ENCODE measurements at places on chromosomes 5 and 9.

DNA sequence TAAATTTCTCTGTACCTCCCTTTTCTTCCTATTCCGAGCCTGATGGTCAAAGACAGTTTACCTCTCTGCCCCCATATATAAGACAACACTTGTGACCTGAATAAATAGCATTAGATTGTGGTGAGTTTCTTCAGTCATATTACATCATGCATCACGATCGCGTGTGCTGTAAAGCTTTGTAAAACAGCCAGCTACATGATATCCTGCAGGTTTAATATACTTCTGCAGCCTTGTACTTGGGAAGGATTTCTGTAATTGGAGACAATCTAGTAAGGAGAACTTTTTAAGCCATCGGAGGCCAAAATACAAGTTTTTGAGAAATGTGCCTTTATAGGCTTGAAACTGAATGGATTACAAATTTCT is 711.8 kb upstream of the WWC1 start:
- no peak for DNase-seq

- no peak for DNase-seq
Observed at GRCh38 chr5:60457233-60457632, 242.7 kb downstream of the DEPDC1B start.

- no peak for DNase-seq
Observed at GRCh38 chr5:43802651-43803050, 199.7 kb downstream of the NNT start.

GRCh38 chr5:106880656-106881055 is 790.1 kb downstream of the EFNA5 start:
- no peak for DNase-seq

DNA sequence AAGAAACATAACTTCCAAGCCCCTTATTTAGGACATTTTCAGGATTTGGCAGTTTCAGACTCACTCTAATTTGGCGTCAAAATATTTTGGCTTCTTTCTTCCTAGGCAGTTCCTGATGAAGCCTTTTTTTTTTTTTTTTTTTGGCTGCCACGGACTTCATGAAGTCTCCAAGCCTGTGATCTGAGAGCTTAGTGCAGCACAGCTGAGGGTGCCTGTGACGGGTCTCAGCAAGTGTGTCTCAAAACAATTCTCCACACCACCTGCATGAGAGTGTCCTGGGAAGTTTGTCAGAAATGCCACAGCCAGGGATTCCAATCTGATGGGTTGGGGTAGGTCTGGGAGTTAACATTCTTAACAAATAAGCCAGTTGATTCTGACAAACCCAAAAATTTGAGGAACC is 6.0 kb upstream of the ESM1 start:
- no peak for DNase-seq

- DNase-seq, result peak; percentile 89
Observed at GRCh38 chr9:85741095-85741874, 469 bp downstream of the AGTPBP1 start.

DNA sequence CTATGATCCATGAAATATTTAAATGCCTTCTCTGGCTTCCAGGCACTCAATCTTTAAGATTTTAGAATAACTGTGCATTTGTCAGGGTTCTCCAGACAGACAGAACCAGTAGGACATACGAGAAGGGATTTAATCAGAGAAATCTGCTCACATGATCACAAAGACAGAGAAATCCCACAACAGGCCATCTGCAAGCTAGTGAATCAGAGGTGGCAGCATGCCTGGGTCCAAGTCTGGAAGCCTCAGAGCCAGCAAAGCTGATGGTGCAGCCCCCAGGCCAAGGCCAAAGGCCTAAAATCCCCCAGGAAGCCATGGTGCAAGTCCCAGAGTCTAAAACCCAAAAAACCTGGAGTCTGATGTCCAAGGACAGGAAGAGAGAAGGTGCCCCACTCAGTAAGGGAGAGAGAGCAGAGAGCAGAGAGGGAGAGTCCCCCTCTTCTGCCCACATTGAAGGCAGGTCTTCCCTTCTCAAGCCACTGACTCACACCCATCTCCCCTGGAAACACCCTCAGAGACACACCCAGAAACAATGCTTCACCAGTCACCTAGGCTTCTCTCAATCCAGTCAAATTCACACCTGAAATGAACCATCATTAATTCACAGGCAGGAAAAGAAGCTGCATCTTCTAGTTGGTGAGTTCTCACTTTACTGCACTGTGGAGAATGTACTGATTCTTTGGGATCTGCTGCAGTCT is 48.7 kb downstream of the CAMSAP1 start:
- DNase-seq, result no peak

GRCh38 chr9:127405344-127406125 is 8.6 kb downstream of the SLC2A8 start:
- DNase-seq, result no peak

DNA sequence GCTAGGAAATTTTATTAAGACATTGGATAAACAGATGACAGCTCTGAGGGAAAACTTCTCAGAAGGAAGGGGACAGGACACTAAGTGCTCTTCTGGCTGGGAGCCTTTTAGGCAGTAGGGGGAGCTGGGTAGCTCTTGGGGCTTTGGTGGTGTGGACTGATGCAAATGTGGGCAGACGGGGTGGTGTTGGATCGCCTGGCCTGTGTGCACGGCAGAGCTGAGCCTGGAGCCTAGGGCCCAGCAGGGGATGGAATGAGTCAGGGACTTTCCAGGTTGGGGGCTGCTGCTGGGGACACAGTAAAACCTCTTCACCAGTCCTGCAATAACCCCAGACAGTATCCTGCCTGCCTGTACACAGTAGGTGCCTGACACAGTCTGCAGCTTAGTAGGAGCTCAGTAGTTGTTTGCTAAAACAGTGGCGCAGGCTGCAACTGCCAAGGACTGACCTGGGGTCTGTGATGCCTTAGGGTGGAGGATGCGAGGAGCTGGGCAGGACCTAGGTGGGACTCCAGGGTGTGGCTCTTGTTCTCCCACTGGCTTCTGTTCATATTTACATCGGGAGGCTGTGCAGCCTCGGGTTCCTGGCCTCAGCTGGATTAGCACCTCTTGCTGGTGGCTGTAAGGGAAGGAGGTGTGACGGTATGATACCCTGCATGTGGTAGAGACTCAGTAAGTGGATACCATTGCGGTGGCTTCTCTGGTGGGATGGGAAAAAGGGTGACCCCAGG is 83.8 kb downstream of the DAB2IP start:
- peak; percentile 54 for DNase-seq

- DNase-seq, result peak; percentile 13
Observed at GRCh38 chr9:126777733-126778132, 27.1 kb upstream of the ZBTB43 start.

GRCh38 chr5:55159763-55160492 is at the start of gene GPX8:
Gene GPX8, plus strand, starts transcription at chr5:55160171. Its CDS starts 22 bp downstream, at chr5:55160193.
- peak; percentile 94 for DNase-seq

DNA sequence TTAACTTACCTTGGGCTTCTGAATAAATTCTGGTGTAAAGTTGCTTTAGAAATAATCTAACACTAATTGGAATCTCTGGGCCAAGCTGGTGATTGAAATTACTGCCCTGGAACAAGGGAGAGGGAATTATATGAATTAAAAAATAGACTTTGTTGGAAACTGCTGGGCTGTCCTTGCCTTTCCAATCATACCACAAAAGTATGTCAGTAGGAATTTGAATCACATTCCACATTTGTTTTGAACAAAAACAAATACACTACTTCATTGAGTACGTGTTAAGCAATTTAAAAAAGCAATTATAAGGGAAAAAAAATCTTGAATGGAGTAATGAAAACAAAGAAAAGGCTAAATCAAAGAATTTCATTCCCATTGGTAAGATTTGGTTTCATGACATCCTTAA is 102.5 kb upstream of the SREK1 start:
- DNase-seq, result no peak

DNA sequence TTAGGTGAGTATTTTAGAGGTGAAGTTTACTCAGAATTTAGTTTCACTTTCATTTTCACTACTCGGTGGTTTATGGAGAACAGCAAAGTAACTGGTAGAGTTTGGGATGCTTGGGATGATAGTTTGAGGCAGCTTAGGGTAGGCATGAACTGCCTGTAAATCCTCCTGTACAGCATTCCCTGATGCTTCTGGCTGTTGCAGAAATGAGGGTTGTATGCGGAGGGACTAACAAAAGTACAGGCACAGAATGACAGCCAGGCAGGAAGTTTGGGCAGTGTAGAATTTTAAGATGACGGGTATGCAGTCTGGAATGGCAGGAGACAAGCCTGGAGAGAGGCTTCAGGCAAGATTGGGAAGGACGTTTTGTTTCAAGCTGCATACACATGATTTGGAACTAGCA is 48.0 kb upstream of the FAM120AOS start:
- no peak for DNase-seq

DNA sequence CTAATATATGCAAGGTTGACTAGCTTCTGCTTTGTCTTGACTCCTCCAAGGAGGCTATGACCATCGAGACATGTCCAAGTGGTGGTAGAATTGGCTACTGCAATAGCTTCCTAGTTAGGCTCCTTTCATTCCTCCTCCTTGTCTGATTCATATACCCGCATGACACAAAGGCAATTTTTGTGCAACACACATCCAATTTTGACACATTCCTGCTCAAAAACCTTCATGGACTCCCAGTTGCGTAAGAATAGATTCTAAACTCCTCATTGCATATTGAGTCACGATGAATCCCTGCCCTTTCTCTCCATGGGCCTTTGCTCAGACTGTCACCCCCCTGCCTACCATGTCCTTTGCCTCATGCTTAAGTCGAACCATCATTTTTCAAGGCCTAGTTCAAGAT is 344.5 kb downstream of the ACTL7B start:
- DNase-seq, result no peak

GRCh38 chr5:143653766-143654282 is 158.1 kb upstream of the HMHB1 start:
- no peak for DNase-seq

- no peak for DNase-seq
Observed at GRCh38 chr9:76378367-76379073, 15.7 kb downstream of the RFK start.

DNA sequence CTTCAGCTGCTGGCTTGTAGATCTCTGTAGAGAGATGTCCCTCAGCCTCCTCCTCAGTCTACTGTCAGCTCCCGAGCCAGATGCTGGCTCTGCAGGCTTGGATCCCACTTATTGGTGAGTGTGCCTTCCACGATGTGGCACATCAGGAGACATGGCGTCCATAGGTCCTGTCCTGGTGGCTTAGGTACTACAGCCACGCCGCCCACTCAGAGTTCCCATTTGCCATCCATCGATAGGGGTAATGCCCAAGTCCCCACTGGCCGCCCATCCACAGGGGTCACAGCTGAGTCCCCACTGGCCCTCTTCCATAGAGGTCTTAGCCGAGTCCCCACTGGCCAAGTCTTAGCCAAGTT is 17.3 kb downstream of the EXOC3 start:
- no peak for DNase-seq

Data from eye (tissue), 1 donor.